ENCODE measurements at places on chromosomes 4 and X. TPM values are rescaled to one million over a fixed set of nuclear protein-coding genes. Genes with fewer than 3 reads are reported as not detected.

DNA sequence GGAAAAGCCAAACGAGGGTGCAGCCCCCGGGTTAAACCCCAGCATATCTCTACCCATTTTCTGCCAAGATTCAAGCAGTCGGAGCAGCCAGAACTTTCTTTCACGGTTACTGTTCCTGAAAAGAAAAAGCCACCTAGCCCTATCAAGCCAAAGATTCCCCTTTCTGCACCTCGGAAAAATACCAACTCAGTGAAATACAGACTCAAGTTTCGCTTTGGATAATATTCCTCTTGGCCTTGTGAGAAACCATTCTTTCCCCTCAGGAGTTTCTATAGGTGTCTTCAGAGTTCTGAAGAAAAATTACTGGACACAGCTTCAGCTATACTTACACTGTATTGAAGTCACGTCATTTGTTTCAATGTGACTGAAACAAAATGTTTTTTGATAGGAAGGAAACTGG is 20.0 kb downstream of the FGF5 start:
- no peaks in the 10 kb centered on the region for H3K4me1 ChIP-seq
- no peak overlapping the region for H3K27ac ChIP-seq
- no peaks in the 10 kb centered on the region for H3K27me3 ChIP-seq
- no peaks in the 10 kb centered on the region for H3K36me3 ChIP-seq
- DNase-seq, result no peak

- H3K27ac ChIP-seq, result no peak overlapping the region
- no peak overlapping the region for H3K4me3 ChIP-seq
- peak; percentile 8 for DNase-seq
- no peaks in the 10 kb centered on the region for H3K27me3 ChIP-seq
Observed at GRCh38 chr4:187380181-187380581, 615.4 kb upstream of the ZFP42 start.

The WDR17 gene
- total RNA-seq, result 2.2 TPM

DNA sequence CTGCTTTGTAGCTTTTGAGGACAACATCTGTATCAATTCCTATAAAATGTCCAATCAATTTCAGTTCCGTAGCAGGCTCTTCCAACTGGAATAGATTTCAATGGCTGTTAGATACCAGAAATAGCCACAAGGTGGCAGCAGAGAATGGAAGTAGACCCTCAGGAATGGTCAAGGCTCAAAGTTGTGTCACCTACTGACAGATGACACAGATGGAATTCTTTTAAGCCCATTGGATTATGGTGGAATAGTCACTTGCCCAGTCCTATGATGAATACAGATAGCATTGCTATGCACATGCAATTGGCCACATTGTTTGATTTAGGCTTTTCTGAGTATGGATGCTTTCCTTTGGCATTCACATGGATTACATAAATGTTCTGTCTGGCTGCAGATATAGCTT is 130.4 kb upstream of the RADX start:
- H3K4me1 ChIP-seq, result no peaks in the 10 kb centered on the region
- no peak overlapping the region for H3K27ac ChIP-seq
- no peaks in the 10 kb centered on the region for H3K36me3 ChIP-seq
- H3K4me3 ChIP-seq, result no peak overlapping the region
- H3K27me3 ChIP-seq, result no peaks in the 10 kb centered on the region
- DNase-seq, result peak; percentile 20

DNA sequence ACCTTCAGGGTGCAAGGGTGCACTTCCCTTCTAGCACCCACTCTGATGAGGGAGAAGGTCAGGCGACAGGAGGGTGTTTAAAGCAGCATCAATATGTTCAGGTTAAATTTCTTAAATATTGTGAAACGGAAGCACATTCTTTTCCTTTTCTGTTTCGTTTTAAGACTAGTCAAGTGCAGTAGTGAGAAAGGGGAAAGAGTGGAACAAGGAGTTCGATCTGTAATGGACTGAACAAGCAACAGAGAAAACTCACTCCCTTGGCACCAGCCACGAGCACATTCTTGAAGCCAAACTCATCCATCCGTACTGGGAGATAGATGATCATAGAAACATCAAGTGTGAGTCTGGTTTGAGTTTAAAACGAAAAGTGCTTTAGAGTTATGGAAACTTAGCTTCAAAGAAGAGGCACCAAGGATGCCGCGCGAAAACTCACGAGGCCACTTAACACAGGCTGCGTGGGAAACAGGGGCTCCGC is 815 bp downstream of the FAM53A start:
- peak overlapping the region; percentile 62 for H3K4me3 ChIP-seq
- H3K27me3 ChIP-seq, result no peaks in the 10 kb centered on the region
- no peak overlapping the region for H3K27ac ChIP-seq
- H3K4me1 ChIP-seq, result 0 out of 2 replicates have a peak, but pooled peaks cover 5% of the 10 kb centered on the region
- DNase-seq, result peak; percentile 53
- no peaks in the 10 kb centered on the region for H3K36me3 ChIP-seq

DNA sequence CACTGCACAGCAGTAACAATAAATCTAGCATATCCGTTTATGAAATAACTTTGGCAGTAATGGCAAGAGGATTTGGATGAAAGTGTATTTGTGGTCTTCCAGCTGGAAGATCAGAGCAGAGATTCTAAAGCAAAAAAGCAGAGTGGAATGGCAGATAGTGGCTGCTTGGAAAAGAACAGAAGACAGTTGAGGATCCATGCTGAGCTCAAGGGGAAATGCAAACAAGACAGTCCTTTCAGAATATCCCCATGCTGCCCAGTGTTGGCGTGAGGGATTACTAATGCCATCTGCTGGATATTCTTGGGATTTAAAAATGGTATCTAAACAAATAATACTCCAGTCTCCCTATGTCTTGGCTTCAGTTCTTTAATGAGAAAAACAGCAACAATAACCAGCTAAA is 629.1 kb upstream of the ATOH1 start:
- DNase-seq, result no peak
- no peaks in the 10 kb centered on the region for H3K4me1 ChIP-seq
- H3K4me3 ChIP-seq, result no peak overlapping the region

DNA sequence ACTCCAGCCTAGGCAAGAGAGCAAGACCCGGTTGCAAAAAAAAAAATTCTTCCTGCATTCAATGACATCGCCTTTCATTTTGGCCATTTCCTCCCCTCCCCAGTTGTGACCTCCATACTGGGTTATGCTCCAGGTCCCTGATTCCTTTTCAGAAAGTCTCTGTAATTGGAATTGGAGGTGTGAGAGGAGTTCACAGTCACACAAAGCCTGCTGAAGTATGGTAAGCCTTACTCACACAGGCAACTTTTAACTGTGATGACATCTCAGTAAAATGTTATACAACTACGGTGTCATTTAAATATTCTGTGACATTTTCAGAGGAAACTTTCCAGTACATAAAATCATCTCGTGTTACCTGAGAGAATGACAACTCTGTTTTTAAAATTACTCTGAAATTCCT is 73.6 kb downstream of the CEP44 start:
- no peak overlapping the region for H3K4me3 ChIP-seq
- no peaks in the 10 kb centered on the region for H3K4me1 ChIP-seq
- DNase-seq, result no peak

- H3K36me3 ChIP-seq, result no peaks in the 10 kb centered on the region
- peaks cover 41% of the 10 kb centered on the region for H3K4me1 ChIP-seq
- no peak overlapping the region for H3K4me3 ChIP-seq
- DNase-seq, result no peak
Observed at GRCh38 chr4:26284536-26284935, 36.3 kb upstream of the RBPJ start.
